ENCODE measurements at places on chromosomes 12 and 14.

DNA sequence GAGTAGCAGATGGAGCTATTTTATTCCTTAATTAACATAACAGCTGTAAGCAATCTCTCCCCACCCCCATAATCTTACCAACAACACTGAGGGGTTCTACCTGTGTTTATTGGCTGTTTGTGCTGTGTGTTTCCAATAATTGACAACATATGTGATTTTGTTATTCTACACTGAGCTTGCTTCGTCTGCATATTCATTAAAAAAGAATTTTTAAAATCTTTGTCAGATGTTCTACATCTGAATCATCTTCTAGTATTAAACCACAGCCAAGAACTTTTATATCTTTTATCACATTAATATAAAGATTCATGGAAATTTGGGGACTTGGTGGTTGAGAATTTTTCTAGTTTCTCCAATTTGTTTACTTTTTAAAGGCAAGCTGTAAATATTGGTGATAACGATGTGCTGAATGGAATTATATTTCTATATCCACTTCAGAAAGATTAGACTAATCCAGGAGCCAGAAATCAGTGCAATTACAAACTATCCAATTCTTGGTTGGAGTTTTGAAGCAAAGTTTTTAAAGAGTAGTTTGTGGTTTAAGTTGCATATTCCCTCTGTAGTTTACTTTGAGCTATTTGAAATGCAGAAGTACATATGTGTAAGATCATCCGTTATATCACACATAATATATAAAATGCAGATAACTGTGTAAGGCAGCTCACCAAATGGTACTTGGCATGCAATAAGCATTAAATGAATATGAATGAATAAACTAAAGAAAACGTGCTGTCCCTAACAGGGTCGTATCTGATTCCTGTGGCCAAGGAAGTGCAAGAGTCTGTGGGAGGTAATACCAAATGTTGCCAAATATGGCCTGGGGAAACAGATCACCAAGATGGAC lies 206.9 kb downstream of the PELI2 start:
- no peak for DNase-seq

DNA sequence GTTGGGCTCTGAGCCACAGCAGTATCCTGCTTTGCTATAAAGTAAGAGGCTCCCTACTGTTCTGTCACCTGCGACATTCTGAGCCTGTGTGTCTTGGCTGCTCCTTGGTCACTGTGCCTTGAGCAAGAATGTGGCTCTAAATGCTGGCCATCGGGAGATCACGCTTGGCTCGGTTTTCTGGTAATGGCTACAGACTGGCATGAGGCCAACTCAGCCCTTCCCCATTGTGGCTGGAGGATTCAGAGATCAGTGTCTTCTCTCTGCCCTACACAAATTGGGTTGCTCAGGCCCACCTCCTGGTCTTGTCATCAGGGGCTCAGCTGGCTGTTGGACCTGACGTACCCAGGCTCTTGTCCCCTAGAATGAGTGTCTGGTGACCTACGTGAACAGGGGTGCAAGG lies 94.5 kb downstream of the PLXNC1 start:
- DNase-seq = no peak

DNA sequence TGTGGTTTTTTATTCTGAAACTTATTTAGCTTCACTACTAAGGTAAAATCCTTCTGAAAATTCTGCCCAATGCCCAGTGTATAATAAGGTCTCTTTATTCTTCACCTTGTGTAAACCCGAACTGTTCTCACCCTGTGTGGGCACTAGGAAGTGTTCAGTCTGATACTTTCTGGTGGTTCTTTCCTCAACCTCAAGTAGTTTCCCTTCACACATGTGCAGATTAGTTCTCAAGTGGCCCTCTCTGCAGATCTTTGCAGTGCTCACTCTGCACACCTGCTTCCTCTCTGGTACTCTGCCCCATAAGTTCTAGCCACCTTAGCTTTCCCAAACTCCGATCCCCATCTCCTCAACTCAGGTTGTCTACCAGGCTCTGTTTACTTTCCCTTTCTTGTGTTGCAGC lies 61.6 kb downstream of the RAD51B start:
- no peak for DNase-seq

- no peak for DNase-seq
These were observed 6.1 kb upstream of the PRKAB1 start for GRCh38 chr12:119661882-119662281.

- DNase-seq = no peak
These were observed 5.6 kb downstream of the ATP2A2 start for GRCh38 chr12:110286623-110287022.

DNA sequence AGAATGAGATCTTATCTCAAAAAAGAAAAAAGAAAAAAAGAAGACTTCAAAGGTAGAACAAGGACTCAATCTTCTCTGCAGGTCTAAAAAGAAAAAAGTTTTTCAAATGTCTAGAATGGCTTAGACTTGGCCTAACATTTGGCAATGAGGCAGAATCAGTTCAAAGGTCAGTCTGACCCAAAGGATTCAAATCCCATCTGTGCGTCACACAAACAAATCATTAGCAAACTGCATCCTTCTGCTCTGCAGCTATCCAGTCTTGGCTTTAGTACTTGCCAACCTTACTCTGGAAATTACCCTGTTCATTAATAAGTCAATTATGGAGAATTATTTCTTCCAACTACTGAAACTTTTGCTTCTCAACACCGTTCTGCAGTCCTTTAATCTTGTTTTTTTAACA lies 3.1 kb downstream of the YAF2 start:
- DNase-seq = no peak

GRCh38 chr12:32476446-32476845 lies 77.1 kb downstream of the FGD4 start:
- no peak for DNase-seq

DNA sequence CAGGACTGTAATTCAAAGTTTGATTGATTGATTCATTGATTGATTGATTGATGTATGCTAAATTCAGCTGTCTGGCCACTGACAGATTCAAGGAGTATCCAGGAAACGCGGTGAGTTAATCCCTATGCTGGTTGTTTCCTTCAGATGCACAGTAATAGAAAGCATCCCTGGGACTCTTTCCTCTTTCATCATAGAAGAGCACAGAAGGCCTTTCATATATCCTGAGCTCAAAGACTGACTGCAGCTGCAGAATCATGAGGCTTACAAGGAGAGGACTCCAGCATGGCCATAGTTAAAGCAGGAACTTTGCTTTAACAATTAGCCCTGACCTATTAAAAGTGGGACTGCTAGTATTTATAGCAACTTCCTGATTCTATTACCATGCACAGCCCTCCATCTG lies 187.7 kb upstream of the TMTC1 start:
- no peak for DNase-seq

- no peak for DNase-seq
These were observed 114.2 kb downstream of the DAD1 start for GRCh38 chr14:22474730-22475351.

DNA sequence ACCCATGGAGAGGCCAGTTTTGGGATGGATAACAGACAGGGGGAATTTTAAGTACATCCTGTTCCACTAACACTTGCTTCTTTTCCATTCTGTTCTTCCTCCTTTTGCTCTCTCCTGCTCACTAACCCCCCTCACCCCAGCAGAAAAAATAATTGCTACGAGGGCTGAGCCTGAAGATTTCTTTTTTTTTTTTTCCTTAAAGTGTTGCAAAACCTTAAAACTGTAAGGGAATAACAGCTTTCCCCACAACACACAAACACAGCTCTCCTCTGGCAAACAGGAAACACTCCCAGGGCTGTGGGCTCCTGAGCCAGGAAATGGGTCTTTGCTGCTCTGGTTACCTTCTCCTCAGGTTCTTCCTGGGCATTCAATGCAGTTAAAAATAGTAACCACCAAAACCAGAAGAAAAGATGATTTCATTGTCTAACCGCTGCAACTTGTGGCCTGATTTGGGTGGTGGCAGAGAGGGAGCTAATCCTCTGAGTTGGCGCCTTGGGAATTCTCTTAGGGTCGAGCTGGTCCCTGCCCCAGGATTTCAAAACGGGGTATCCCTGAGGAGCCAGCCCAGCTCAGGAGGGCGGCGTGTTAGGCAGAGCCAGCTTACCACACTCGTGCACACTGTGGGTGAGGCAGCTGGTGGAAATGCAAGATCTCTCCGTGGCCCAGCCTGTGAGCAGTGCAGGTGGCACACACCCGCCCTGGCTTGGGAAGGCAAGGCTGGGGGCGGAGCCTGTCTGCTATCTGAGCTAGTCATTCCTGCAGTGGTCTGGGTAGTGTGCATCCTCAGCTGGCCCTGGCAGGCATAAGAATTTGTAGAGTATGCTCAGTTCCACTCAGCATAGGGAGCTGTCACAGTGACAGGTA lies 17.1 kb upstream of the EMP1 start:
- no peak for DNase-seq

- DNase-seq = no peak
These were observed 16.6 kb downstream of the RFLNA start for GRCh38 chr12:124311292-124312109.

DNA sequence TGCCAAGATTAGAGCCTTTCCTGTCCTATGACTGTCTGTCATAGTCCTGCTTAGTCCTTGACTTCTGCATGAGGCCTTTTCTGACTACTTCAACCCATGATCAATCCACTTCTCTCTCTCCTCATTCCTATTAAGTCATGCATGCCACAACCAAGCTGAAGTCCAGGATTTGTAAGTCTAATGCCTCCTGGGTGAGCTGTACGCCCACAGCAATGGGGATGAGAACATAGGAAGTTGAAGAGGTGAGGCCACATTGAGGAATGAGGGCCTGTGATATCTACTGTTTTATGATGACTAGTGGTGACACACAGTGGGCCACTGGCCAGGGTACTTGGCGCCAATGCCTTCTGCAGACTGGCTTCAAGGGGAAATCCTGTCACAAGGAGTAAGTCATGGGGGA lies 994.1 kb upstream of the TMEM132C start:
- peak; percentile 86 for DNase-seq

GRCh38 chr14:49962621-49963020 lies 69.7 kb downstream of the ARF6 start:
- no peak for DNase-seq

GRCh38 chr14:73457041-73457923 lies 1.1 kb downstream of the NUMB start:
- no peak for DNase-seq

- DNase-seq = no peak
These were observed 84.3 kb downstream of the ETNK1 start for GRCh38 chr12:22709292-22709691.

- DNase-seq = peak; percentile 50
These were observed 16.1 kb downstream of the EML1 start for GRCh38 chr14:99809360-99809759.

GRCh38 chr12:3332188-3332587 lies 158.8 kb upstream of the PRMT8 start:
- DNase-seq = no peak

GRCh38 chr14:100375266-100375962 lies 52.3 kb downstream of the SLC25A47 start:
- peak; percentile 97 for DNase-seq

DNA sequence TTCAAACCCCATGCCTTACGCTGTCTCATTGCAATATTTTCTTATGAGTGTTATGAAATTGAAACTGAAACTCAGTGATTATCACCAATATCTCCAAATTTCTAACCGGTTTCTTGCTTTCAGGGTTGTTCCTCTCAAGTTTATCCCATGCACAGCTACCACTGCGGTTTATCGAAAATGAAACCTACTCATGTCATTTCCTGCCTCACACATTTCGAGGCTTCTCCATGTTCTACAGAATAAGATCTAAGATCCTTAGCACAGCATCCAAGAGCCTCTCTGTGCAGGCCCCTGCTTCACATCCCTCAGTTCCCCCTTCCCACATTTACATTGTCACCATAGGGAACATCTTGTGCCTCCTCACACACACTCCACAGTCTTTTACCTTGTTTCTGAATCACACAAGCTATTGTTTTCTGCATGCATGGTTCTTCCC lies 45.5 kb upstream of the FAR2 start:
- DNase-seq = no peak

DNA sequence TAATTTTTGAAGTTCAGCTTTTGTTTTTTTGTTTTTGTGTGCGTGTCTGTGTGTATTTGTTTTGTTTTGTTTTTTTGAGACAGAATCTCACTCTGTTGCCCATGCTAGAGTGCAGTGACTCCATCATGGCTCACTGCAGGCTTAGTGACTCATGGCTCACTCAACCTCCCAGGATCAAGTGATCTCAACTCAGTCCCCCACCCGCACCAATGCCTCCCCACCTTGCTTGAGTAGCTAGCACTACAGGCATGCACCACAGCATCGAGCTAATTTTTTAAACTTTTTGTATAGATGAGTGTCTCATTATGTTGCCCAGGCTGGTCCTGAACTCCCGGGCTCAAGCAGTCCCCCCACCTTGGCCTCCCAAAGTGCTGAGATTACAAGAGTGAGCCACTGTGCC lies 981.4 kb downstream of the BCL11B start:
- no peak for DNase-seq

GRCh38 chr12:121933522-121934308 lies 15.3 kb downstream of the CFAP251 start:
- DNase-seq = no peak

DNA sequence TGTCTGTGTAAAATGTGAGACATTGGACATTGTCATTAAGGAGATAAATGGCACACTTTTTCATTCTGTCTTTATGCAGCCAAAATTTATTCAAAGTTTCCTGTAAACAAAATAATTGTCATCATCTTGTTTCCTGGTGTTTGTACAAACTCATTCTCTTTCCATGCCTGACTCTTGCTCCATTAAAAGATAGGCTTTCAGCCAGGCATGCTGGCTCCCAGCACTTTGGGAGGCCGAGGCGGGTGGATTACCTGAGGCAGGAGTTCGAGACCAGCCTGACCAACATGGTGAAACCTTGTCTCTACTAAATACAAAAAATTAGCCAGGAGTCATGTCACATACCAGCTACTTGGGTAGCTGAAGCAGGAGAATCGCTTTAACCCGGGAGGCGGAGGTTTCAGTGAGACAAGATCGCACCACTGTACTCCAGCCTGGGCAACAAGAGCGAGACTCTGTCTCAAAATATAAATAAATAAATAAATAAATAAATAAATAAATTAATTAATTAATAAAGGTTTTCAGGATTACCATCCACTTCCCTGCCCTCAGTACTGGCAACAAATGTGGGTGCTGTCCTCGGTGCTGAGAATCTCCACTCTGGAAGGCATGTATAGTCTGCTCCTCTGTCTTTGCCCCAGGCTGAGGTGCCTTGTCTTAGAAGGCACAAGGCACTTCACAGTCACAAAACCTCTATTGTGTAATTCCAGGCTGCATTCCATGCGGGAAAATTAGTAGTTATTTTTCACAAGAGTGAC lies 83.2 kb downstream of the PAH start:
- DNase-seq = no peak
